ENCODE measurements at places on chromosomes 7 and 10.

GRCh38 chr10:44763331-44763730, 147.8 kb upstream of the TMEM72 start:
- no peak for DNase-seq

- DNase-seq = no peak
These were observed 511.9 kb upstream of the ZMIZ1 start for GRCh38 chr10:78556705-78557432.

DNA sequence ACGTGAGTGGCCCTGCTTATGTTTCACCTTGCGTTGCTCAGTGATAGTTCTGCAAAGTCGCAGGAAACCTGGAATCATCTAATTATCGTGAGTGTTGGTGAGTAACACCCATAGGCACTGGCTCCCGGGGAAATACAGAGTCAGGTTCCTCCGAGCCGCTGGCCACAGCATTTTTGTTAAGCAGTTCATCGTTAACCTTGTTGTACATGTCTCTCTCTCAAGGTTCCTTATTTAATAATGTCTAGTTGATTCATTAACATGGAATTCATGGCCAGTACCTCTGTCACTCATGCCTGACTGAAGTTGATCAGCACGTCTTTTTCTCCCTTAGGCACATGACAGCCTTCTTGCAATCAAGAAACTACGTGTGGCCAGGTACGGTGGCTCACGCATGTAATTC, 3.1 kb upstream of the ZFAND2A start:
- DNase-seq = no peak

DNA sequence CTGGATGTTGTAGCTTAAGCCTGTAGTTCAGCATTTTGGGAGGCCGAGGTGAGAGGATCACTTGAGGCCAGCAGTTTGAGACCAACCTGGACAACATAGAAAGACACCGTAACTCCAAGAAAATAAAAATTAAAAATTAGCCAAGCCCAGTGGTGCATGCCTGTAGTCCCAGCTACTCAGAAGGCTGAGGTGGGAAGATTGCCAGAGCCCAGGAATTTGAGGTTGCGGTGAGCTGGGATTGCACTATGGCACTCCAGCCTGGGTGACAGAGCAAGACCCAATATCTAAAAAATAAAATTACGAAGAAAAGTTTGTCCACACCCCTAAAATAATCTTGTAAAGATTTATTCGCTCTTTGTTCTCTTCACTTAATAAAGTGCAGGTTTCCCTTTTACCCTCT, 951.0 kb downstream of the TYW1 start:
- no peak for DNase-seq

GRCh38 chr7:29765490-29765889, 40.8 kb upstream of the WIPF3 start:
- no peak for DNase-seq

GRCh38 chr7:138889582-138890498, 91.3 kb downstream of the KIAA1549 start:
- no peak for DNase-seq

- DNase-seq = no peak
These were observed 93.0 kb upstream of the PCGF5 start for GRCh38 chr10:91127341-91128082.

DNA sequence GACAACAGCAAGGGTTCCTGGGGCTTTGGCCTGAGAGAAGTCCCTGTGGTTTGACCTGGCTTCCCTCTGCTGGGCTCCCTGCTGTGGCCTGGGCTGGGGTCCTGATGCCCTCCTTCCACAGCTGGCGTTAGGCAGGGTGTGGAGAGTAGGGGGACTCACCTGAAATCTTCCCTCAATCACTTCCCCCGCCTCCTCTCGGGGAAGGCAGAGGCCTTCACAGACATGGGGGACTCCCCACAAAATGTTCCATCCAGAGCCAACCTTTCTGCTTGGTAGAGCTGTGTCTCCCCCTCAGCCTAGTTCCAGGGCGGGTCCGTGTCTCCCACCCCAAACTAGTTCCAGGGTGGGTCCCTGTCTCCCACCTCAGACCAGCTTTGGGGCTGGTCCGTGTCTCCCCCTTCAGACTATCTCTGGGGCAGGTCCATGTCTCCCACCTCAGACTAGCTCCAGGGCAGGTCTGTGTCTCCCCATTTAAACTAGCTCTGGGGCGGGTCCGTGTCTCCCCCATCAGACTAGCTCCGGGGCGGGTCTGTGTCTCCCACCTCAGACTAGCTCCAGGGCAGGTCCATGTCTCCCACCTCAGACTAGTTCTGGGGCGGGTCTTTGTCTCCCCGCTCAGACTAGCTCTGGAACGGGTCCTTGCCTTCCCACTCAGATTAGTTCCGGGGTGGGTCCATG, 2.2 kb downstream of the PVRIG start:
- DNase-seq = no peak

DNA sequence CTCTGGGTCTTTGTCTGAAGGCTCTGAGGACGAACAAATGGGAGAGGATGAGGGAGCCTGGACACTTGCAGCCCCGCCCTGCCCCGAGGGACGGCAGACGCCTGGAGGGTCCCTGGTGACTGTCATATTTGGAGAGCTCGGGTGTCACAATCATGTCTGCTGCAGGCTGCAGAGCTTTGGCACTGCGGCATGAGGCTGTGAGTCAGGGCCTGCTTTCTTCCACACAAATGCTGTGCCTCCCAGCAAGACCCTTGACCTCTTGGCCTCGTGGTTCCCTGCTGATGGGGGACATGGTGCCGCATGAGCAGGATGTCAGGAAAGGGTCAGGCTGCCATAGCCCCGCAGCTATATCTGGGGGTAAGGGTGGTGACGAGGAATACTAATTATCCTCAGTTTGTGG, 64.9 kb upstream of the PPIF start:
- no peak for DNase-seq

GRCh38 chr10:97412891-97413304, 11.8 kb upstream of the RRP12 start:
- DNase-seq = no peak

DNA sequence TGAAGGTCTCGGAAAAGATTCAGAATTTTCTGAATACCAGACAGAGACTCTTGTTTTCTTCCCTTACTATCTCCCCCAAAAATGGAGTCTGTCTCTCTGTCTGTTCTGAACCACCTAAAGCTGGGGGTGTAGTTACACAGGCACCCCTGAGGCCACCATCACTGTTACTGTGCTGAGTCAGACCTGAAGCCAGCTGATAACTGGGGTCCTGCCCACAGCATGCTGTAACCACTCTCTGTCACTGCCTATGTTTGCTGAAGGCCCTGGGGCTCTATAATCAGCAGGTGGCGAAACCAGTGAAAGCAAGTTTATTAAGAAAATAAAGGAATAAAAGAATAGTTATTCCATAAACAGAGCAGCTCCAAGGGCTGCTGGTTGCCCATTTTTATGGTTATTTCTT, 575.2 kb upstream of the POT1 start:
- no peak for DNase-seq

DNA sequence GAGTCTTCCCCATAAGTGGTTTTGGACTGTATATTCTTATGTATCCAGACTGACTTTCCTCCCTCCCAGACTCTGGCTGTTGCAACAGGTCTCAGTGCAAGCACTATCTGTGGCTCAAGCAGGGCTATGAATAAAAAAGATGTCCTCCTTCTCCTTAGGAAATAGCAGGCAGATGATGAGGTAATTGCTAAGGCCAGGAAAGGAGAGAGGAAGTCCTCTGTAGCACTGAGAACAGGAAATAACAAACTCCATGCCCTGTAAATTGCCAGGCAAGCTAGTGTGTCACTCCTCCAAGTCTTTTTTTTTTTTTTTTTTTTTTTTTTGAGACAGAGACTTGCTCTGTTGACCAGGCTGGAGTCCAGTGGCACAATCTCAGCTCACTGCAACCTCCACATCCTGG, 900.1 kb downstream of the TYW1 start:
- DNase-seq = no peak

GRCh38 chr10:132615341-132616169, 78.0 kb downstream of the INPP5A start:
- no peak for DNase-seq

- DNase-seq = no peak
These were observed 2.2 kb upstream of the FRMD4A start for GRCh38 chr10:14332903-14333302.

DNA sequence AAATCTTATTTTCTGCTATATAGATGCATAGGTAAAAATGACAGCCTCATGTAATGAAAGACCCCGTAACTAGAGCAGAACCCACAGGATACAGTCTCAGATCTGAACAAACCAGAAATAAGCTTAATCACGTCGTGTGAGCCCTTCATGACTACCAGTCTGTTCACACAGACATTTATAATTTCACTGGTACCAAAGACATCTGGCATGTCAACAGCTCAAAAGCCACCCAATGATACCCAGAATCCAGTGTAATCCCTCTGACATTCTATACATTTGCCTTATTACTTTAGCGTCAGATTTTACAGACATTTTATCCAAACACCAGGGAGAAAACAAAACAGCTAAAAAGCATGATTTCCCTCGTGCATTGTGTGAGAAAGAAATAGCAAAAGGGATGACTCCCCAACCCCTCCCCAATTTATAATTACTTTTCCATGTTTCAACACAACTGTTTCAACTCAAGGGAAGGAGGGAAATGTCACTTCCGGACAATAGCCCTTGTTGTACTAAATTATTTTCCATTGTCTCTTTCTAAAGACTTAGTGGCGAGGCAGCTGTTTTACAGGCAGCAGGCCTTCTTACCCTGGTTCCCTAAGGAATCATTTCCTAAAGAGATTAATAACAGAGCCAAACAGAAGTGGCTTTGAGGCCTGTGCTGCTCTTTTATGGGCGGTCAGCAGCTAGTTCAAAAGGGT, 33.2 kb downstream of the DOCK4 start:
- no peak for DNase-seq

- DNase-seq = no peak
These were observed 119.9 kb downstream of the CCNY start for GRCh38 chr10:35456153-35456720.

Data from stimulated activated CD8-positive, alpha-beta memory T cell treated with anti-CD3 and anti-CD28 coated beads, Interleukin-2, amount 100 ng/mL, for 1 hour (primary cell).